ENCODE measurements at places on chromosomes 2 and 18.

DNA sequence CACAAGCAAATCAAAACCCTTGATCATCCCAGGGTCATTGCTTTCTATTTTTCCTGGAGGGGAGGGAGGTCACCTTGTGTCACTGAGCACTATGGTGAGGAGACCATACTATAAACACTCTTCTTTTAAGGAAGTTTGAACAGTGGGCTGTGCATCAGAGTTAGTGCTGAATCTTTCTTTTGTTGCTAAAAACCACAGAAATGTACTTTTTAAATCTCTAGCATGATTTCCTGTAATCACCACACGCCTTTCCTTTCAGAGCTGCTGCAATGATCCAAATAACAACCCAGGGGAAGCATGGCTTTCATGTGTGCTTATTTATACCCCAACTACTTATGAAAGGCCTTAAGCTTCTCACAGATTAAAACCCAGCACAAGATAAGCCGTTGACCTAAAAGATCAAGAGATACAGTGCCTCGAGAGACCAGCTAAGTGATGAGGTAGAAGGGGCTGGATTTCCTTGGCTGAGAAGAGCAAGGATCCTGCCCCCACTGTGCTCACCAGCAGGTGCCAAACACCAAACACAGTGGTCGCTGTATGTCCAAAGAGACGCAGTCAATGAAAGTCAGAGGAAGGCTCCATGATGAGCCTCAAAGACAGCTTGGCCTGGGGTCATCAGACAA is 34.7 kb downstream of the TRABD2A start:
- DNase-seq, result no peak

DNA sequence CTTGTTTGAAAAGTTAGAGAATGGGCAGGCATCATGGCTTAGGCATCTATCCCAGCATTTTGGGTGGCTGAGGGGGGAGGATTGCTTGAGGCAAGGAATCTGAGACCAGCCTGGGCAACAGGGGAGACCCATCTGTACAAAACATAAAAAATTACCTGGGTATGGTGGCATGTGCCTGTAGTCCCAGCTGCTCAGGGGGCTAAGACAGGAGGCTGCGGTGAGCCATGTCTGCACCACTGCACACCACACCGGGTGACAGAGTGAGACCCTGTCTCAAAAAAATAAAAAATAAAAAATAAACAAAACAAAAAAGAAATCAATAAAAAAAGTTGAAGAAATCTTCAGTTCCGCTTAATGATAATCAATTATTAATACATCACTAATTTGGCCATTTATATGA is 146.5 kb downstream of the CDH7 start:
- DNase-seq, result no peak

DNA sequence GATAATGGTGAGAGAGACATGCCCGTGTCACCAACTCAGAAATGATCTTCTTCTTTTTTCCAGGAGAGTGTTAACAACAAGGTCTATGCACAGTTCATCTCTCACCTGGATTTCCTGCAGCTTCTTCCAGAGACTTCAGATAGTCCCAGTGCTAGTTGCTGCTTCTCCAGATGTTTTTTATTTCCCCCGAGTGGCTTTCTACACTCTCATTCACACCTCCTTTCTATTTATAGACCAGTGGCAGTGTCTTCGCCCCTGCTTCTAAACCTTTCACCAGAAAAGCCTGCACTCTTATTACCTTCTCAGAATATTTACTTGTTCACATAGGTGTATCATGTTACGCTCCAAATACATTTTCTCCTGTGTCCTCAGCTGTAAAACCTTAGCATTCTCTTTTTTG is 558.8 kb upstream of the CHAC2 start:
- DNase-seq, result no peak

DNA sequence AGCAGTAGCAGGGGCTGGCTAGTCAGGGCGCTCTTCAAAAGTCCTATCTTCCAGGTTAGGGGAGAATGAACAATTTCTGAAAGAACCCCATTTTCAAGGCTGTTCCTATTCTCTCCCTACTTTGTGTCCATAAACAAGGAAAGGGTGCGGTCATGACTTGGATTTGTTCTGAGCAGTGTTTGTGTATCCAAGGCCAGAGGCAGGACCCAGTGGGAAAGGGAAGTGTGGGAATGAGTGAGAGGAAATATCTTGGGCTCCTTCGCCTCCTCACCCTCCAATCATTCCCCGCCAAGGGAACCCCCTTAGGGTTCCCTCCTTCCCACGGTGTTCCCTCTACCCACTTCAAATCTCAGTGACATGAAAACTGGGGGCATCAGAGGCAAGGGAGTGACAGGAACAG is 25.5 kb upstream of the SPTBN1 start:
- no peak for DNase-seq

GRCh38 chr2:221334481-221335218 is 237.5 kb downstream of the EPHA4 start:
- no peak for DNase-seq

GRCh38 chr2:201471732-201472393 is 20.3 kb downstream of the STRADB start:
- no peak for DNase-seq
